Stomach (tissue), 19 donors: ENCODE measurements at places on chromosomes 5 and 9. TPM values are rescaled to one million over a fixed set of nuclear protein-coding genes. Genes with fewer than 3 reads are reported as not detected.
A peak's percentile ranks its signal among the peaks of the same experiment; 100 is the strongest.

GRCh38 chr5:10702040-10702629, 58.9 kb downstream of the DAP start:
- DNase-seq: peak; percentile 59

Gene GARIN3
- not detected for polyA plus RNA-seq

- DNase-seq: no peak
Measured at GRCh38 chr5:45295231-45295630, 400.9 kb downstream of the HCN1 start.

Gene CRHBP
- polyA plus RNA-seq: 0.12 TPM

- no peak for DNase-seq
Measured at GRCh38 chr5:1718669-1719068, 81.0 kb downstream of the MRPL36 start.

Gene RELL2
- polyA plus RNA-seq: 0.61 TPM

- DNase-seq: no peak
Measured at GRCh38 chr5:22910523-22910922, 57.4 kb upstream of the CDH12 start.

GRCh38 chr5:98258939-98259338, 514.5 kb upstream of the RGMB start:
- no peak for DNase-seq

DNA sequence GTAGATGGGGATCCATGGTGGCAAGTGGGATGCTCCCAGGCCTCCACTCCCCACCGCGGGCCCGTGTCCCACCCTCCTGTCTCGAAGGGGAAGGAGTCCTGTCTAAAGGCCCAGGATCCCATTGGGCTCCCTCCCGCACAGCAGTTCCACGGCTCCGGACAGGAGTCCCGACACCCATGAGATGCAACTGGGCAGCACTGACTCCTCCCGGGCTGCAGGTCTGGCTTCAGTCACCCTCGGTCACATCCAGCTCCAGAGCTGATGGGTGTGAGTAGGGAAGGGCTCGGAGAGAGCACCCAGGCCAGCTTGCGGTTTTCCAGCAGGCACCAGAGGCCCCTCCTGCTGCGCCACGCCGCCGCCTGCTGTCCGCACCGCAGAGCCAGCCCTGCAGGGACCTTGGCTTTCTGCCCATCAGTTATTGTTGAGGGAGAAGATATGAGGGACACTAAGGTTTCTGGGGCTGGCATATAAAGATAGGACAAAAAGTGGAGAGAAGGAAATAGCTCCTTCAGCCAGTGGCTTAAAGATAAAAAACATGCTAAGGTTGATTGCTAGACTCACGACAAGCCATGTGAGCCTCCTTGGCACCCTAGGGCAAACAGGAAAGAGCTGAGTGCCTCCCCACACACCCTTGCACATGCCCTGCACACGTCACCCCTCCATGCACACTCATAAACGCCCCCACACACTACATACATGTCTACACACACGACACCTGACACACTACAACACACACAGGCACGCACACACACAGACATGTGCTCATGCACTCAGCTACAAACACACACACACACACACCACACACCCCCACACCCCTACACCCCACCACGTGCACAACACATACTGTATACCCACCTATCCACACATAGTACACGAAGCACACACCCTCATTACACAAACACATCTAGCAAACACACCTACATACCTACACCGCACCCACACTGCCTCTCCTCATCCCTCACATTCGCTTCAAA, 79.0 kb downstream of the AK8 start:
- peak; percentile 86 for DNase-seq

DNA sequence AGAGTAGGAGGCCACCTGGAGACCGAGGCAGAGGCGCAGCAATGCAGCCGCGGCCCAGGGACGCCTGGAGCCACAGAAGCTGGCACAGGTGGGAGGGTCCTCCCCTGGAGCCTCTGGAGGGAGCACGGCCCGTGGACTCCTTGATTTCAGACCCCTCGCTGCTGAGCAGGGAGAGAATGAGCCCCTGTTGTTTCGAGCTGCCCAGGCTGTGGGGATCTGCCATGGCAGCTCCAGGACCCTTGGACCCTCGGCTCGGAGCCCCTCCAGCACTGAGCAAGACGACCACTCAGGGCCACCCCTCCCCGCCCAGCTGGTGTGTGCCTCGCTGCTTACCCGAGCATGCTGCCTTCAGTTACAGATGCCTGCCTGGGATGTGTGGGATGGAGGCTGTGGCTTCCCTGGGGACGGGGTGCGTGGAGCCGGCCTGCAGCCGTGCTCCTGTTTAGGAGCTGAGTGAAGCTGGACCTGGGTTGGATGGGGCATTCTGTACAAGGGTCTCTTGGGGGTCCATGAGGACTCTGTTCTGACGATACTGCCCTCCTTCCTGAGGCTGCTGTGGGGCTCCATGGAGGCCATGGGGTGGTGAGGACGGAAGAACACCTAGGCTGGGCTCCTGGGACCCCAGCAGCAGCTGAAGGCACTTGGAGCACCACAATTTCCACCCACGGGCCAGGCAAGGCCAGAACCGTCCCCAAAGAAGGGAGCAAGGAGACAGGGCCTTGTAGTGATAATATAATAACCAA, 115.1 kb upstream of the LPCAT1 start:
- no peak for DNase-seq

DNA sequence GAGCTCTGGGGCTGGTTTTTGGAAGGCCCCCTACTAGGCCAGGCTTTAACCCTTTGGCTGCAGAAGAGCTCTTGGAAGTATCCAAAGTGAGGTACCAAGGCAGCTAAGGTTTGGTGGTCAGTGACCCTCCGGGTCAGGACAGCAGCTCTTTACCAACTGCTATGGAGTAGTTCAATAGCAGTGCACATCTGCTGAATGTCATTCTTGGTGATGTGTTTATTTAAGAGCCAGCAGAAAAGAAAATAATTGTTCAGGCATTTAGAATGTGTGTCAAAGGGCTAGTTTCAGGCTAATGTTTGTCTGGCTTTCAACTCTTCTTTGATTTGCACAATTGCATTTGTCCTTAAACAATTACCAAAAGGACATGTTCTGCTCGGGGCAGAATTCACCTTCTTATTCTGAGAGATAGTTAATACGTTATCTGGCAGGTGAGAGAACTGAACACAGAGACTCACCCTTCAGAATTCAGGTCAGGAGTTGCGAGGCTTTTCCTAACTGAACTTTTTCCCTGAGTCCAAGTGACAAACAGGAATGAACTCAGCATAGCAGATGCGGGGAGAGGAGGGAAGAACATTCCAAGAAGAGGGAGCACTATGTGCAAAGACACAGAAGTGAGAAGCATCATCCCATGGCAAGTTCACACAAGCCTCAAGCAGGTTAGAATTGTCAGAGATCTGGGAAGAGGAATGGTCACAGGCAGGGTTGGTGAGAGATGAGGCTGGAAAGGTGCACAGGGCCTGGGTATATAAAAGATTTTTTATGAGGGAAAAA, 556.7 kb upstream of the TLE4 start:
- DNase-seq: peak; percentile 9

DNA sequence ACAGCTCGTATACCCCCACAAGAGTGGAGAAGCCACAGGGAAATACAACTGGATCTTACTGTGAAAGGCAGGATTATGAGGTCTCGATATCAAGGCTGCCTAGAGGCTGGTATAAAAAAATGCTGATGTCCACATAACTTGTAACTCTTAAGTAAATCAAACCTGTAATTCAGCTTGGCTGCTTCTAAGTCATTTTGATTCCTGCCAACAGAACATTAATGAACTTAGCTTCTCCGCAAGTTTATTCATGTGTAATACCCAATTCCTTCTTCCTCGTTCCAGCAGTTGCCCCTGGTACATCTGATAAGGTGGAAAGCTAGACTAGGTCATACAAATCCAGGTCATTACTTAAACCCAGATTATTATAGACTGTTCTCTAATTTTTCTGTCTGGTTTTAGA, 16.4 kb upstream of the SMIM15 start:
- DNase-seq: no peak

Gene RNF183
- polyA plus RNA-seq: 5.6 TPM

Gene IFNW1
- polyA plus RNA-seq: not detected

DNA sequence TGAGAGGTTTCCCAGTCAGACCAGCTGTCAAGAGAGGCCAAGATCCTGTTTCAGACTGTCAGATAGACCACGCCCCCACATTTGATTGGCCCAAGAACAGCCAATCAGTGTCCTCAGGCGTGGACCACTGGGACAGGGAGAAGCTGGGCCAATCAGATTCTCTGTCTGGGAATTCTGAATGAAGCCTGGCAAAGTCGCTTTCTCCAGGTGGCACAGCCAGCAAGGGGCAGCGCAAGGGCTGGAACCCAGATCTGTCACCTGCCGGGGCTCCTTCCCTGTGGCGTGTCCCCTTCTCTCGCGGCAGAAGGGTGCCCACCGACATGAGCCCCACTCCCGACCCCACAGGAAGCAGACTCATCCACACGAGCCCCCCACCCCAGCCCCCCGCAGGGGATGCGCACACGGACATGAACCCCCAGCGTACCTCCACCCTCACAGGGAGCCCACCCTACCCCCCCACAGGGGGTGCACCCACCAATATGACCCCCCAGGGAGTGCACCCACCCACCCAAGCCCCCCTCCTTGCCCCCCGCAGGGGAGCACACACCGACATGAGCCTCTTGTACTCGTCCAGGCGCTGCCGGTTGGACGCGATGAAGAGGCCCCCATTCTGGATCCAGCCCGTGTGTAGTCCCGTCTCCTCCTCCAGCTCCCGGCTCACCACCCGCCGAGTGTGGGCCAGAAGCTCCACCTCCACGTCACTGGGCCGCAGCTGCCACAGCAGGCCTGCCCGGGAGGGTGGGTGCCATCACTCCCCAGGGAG, 6.1 kb downstream of the SARDH start:
- DNase-seq: peak; percentile 24

DNA sequence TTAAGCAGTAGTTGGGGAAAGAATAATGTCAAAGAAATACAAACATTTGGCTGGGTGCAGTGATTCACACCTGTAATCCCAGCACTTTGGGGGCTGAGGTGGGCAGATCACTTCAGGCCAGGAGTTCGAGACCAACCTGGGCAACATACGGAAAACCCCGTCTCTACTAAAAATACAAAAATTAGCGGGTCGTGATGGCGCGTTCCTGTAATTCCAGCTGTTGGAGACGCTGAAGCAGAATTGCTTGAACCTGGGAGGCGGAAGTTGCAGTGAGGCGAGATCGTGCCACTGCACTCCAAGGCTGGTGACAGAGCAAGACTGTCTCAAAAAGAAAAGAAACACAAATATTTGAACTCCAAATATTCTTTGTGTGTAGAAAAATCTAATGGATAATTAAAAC, 4.7 kb downstream of the MATR3 start:
- DNase-seq: no peak

Gene TXNDC8
- polyA plus RNA-seq: not detected

- no peak for DNase-seq
Measured at GRCh38 chr9:133513214-133514100, 11.3 kb downstream of the MYMK start.

Gene DAP
- 52.6 TPM for polyA plus RNA-seq

DNA sequence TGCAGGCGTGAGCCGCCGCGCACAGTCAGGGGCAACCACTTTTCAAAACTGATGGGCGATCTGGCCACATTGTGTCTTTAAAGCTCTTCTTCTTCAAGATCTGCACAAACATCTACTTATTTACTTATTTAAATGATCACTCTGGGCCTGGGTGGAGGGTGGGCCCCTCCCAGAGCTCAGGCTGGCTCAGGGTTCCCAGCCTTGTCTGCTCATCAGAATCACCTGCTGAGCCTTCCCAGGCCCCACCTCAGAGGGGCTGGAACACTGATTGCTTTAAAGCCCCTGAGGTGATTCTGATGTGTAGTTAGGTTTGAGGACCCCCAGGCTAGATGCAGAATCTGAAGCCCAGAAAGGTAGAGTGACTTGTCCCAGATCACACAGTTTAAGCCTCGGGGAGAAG, 45.6 kb upstream of the DMRT1 start:
- no peak for DNase-seq

DNA sequence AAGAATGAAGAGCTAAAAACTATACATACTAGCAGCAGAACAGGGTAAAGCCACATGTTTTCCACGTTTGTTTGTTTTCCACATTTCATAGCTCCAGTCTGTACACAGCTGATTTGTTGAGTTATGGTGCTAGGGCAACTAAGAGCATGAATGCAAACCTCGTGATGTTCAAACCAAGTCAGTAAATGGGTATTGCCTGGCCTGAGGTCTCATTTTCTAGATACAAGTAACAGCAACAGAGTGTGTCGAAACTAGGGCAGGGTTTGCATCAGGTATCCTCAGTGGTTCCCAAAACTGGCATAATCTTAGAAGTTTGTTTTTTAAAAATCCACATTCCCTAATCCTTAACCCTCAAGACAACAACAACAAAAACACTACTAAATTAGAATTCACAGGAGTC, 89.3 kb downstream of the CEMIP2 start:
- no peak for DNase-seq
